ENCODE measurements at places on chromosomes 7 and 10.

DNA sequence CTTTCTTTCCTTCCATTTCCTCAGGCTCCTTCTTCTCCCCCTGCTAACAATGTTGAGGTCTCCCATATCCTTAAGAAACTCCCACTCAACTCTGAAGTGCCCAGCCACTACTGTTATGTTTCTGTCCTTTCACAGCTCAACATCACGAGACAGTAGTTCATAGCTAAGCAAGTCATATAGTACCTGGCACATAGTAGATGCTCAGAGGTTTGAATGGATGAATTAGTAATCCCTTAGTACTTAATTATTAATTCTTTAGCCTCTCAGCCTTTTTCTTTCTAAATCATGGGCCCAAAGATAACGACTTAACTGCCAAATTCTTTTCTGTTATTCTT, 22.6 kb downstream of the CSGALNACT2 start:
- no peak for DNase-seq

DNA sequence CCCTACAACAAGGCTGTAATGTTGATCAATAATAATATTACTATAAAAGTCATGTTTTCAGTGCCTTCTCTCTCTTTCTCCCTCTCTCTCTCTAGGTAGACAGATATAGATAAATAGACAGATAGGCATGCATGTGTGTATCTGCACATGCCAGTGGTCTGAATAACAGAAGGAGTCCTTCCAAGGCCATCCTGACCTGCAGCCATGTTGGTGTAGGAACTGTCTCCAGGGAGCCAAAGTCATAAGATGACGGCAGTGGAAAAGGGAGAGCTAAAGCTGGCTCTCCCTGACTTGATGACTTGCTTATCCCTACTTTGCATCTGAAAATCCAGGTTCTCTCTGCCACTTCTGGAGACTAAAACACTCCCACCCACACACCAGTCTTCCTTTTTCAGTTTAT, 113.0 kb downstream of the TRIL start:
- no peak for DNase-seq

- no peak for DNase-seq
Observed at GRCh38 chr7:155340071-155340531, 42.4 kb downstream of the INSIG1 start.

GRCh38 chr7:157664871-157665633, 328.2 kb downstream of the DNAJB6 start:
- no peak for DNase-seq

- DNase-seq: peak; percentile 68
Observed at GRCh38 chr10:21078410-21079329, 181.6 kb upstream of the NEBL start.

- no peak for DNase-seq
Observed at GRCh38 chr10:6114805-6115341, 26.0 kb downstream of the RBM17 start.

- no peak for DNase-seq
Observed at GRCh38 chr7:39948375-39948955, 1.6 kb upstream of the CDK13 start.

GRCh38 chr10:71575451-71575850, 144.1 kb downstream of the C10orf105 start:
- no peak for DNase-seq

- DNase-seq: no peak
Observed at GRCh38 chr10:3312403-3312940, 139.9 kb upstream of the PITRM1 start.

DNA sequence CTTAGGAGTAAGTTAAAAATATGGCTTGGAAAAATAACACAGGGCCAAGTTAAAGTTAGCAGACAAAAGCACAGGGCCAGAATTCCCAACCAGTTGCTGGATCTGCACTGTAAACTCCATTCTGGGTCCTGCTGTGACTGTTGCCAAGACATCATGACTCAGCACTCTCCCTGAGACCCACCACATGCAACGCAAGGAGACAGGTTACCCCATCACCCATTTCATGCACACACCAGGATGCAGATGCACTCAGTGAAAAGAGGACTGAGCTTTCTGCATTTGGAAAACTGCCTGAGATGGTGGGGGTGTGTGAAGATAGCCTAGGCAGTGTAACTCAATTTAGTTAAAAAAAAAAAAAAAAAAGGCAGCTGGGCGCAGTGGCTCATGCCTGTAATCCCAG, 97.6 kb upstream of the ZNF438 start:
- peak; percentile 86 for DNase-seq

DNA sequence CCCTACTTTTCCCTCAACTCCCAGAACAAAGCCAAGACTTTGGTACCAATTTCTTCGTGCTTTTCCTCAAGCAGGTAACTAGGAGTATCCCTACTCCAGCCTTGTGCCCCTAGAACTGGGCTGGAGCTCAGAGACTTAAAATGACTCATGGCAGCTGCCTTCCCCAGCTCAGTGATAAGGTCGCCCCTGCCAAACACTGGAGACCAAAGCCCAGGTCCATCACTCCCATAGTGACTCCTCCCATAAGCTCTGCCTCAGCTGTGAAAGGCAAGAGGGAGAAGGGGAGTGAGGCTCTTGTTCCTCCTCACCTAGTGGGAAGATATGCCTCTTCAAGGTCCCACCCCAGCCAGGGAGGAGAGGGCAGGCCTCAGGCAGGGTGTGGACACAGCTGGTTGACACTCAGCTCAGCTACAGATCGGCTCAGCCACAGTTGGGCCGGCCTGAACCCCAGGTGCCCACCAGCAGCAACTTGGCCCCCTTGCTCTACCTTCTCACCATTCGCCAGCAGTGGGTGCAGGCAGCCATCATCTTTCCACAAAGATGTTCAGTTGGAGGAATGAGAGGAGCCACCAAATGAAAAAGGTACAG, 13.8 kb upstream of the CYREN start:
- DNase-seq: no peak

- DNase-seq: no peak
Observed at GRCh38 chr7:20223356-20223755, 6.2 kb upstream of the MACC1 start.

GRCh38 chr10:64196638-64197315, 675.6 kb downstream of the REEP3 start:
- DNase-seq: no peak
